Stimulated activated CD8-positive, alpha-beta memory T cell treated with anti-CD3 and anti-CD28 coated beads, Interleukin-4, amount 100 ng/mL, for 1 hour (primary cell): ENCODE measurements at places on chromosomes 5 and 9.

DNA sequence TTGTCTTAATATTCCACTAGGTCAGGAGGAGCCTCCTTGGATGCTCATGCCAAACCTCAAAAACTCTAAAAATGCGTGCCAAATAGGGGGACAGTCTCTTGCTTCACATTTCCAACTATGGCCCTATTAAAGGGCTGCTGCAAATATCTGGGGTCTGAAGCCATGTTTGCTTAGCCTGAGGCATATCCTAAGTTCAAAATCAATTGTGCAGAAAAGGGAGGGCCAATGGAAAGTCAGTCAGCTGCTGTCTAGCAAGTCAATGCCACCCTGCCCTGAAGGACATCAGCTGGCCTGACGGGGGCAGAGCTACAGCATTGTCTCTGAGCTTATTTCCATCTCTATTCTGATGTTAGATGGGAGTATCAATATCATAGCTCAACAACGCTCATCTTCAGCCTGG lies 93.6 kb downstream of the SH3TC2 start:
- DNase-seq: no peak

DNA sequence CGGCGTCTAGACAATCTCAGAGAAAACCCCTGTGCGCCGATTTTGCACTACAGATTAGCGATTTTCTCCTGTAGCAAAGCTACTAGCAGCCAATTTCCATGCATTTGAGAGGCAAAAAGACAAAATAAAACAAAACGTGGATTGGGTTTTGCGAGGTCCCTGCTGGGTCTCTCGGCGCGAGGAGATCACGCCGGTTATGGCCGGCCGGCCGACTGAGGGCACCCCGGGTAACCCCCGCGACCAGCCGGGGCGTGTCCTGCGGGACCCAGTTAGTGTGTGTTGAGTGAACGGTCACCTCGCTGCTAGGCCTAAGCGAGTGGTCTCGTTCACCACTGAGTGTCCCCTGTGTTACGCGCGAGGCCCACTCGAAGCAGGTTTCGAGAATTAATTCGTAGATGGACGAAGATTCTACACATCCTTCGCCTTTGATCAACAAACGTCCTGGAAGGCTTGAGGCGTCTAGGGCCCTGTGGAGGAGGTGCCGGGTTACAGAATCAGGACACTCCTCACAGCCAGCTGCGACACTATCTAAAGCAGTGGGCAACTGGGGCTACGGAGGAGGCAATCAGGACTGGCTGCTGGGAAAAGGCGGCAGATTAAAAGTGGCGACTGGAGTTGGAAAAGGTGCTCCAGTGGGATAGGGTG lies 764 bp upstream of the VDAC1 start:
- no peak for DNase-seq

- DNase-seq: no peak
These were observed 754 bp downstream of the DCAF12 start for GRCh38 chr9:34125681-34126206.

DNA sequence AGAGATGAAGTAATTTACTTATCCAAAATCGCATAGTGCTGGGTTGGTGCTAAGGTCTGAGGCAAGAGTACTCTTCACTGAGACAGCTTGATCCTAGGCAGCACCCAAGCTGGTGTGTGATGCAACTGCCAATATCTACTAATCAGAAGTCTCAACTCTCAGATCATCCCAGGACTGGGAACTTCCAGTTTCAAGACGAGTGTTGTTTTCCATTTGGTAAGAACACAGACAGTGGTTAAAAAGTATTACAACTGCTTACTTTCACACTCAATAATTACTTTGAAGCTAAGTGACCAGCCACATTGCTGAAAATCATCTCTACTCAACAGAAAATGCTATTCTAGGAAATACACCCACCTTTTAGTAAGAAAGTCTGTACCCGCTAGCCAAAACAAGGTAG lies 45.3 kb downstream of the FBXW11 start:
- no peak for DNase-seq

DNA sequence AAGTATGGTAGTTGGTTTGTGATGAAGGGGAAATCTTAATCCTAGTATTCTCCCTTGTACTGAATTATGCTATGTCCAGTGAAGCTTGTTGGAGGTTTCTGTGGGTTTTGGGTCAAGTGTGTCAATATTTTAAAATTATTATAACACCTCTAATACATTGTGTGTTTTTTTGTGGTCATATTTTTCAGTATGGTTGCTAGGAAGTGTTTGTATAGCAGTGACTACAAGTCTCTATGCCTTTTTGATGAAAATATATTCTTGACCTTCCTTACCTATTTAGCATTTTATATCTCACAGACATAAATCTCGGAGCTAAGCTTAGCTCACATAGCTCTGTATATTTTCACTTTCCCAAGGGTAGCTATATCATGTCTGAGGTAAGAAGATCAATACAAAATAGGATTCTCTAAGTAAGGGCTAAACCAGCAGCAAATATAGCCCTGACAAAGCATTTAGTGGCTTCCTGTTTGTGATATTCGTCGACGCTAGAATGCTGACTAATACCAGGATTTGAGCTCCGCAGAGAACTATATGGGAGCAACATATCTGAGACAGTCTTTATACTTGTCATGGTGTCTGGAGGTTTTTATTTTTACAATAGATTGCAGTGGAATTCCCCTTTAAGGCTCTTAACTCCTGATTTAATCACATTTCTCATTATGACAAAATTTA lies 82.3 kb downstream of the MACIR start:
- no peak for DNase-seq
